ENCODE measurements at places on chromosomes 11 and 22.

GRCh38 chr11:125987066-125987641, 41.3 kb downstream of the VSIG10L2 start:
- DNase-seq, result no peak

DNA sequence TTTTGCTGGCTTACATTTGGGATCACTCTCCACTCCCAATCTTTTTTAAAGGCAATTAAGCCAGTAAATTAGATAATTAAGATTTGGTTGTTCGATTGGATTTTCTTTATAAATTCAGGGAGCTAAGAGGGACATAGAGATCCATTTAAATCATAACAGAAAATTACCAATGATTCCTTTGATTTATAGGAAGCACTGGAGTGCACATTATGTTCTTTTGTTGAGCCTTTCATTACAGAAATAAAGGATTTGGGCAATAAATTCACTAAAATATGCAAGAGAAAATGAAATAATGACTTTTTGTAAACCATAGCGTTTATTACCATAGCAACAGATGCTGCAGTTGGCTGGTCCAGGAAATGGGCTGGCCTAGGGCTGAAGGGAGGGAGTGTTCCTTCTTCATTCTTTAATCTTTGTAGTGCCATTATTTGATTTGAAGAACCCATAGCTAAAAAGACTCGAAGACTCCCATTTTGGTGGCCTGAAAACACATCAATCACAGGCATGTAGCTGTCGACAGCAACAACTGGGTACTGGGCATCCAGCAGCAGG, 73.0 kb downstream of the C2CD3 start:
- no peak for DNase-seq

- DNase-seq, result no peak
Measured at GRCh38 chr22:35642305-35642741, 5.9 kb upstream of the APOL6 start.

- DNase-seq, result no peak
Measured at GRCh38 chr11:113729456-113729855, 23.3 kb upstream of the TMPRSS5 start.

DNA sequence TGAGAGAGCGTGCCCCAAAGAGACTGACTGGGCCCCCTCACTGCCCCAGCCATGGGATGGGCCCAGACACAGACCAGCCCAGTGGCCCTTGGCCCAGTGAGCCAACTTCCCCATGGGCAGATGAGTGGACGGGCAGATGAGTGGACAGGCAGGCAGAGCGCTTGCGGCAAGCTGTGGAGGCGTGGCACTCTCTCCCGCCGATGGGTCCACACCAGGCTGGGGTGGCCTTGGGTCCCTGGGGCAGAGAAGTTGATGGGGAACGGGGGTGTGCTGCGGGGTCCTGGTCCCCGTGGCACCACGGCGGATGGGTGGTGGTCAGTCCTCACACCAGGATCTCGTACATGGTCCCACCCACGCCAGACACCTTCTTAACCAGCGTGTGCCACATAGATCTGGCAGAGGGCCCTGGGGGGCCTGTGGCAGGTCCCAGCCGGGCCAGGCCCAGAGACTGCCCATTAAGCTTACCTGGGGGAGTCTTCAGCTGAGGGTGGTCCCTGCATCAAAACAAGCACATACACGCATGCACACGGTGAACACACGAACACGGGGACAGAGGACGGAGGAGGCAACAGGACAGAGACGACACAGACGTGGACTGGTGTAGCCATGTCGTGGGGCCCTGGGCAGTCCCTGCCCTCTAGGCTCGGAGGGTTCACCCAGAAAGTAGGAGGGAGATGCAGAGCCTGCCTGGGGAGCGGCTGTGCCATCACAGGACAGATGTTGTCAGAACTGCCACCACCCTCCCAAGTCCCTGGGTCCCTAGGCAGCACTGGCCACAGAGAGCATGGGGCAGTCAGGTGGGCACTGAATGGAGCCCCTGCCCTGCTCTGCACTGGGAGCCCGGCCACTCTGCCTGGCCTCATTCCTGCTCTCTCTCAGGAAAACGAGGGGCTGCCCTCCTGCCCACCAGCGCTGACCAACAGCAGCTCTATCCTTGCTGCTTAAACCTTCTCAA, 182.2 kb downstream of the IGLL1 start:
- no peak for DNase-seq

GRCh38 chr11:58771458-58771855, 39.7 kb upstream of the GLYAT start:
- no peak for DNase-seq

DNA sequence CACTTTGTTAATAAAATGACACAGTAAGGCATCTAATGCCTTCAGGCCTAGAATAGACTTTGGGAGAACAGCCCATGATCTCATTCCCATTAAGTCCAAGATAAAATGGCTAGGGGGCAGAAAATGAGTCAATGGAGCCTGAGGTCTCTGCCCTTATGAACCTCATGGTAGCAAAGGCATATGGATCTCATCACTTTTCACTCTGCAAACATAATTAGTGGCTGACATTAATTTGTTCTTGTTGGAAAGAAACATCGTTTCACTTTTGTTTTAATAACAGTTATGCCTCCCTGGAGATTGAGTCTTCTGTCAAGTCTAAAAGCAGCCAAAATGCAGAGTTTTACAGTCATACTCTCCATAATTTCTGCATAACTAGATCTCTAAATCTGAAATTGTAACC, 111.8 kb upstream of the API5 start:
- no peak for DNase-seq

DNA sequence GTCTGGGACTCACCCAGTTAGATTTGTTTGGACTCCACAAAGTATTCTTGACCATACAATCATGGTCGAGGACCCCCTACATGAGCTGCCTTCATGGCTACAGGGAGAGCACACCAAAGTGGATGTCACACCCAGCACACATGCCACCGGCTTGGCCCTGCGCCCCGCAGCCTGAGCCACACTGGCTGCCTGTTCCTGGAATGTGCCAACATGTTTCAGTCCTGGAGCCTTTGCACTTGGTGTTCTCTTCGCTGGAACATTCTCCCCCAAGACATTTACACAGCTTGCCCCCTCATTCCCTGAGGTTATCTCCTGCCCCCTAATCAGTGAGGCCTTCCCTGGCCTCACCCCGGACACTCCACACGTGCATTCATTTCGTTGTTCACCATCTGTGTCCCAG, 46.0 kb downstream of the PPARA start:
- no peak for DNase-seq

- DNase-seq, result peak; percentile 22
Measured at GRCh38 chr22:50276143-50276542, 6.0 kb upstream of the MAPK11 start.

- no peak for DNase-seq
Measured at GRCh38 chr11:12702999-12703453, 28.8 kb downstream of the TEAD1 start.
